ENCODE measurements at places on chromosomes 2 and 18.
A peak's percentile ranks its signal among the peaks of the same experiment; 100 is the strongest.

DNA sequence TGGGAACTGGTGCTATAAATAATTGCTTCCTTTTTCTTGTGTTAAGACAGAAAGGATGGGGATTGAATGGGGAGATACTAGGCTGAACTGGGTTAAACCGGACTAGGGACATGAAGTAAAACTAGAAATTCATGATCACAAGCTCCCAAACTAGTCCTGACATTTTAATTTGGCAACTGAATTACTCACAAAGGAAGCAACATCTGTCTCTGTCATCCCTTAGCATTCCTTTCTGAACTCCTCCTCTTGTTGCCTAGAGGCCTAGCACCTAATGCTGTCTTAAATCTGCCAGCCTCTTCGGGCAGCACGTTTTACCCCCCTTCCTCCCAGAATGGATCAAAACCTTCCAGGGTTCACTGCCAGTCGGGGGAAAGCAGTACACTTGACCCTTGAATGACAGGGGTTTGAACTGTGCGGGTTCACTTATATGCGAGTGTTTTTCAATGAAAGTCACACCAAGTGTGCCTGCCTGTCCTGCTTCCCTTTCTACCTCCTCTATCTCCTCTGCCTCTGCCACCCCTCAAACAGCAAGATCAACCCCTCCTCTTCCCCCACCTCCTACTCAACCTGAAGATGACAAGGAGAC is 8.2 kb downstream of the KCTD1 start:
- DNase-seq: peak; percentile 57

DNA sequence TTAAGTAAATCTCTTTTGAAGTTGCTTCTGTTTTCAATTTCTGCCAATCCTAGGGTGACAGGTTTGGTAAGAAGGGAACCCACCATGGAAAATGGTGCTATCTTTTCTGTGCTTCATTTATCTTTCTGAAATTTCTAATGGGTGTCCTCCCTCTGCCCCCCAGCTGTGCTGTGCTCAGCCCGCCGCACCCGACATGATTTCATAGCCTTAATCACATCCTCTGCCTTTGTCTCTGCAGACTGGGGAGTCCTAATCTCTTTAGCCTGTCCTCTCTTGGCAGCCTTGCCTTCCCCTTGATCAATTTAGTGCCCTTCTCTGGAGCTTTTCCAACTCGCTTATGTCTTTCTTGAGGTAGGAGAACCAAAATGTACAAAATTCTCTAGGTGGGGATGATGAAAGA is 49.3 kb downstream of the DNMT3A start:
- no peak for DNase-seq

DNA sequence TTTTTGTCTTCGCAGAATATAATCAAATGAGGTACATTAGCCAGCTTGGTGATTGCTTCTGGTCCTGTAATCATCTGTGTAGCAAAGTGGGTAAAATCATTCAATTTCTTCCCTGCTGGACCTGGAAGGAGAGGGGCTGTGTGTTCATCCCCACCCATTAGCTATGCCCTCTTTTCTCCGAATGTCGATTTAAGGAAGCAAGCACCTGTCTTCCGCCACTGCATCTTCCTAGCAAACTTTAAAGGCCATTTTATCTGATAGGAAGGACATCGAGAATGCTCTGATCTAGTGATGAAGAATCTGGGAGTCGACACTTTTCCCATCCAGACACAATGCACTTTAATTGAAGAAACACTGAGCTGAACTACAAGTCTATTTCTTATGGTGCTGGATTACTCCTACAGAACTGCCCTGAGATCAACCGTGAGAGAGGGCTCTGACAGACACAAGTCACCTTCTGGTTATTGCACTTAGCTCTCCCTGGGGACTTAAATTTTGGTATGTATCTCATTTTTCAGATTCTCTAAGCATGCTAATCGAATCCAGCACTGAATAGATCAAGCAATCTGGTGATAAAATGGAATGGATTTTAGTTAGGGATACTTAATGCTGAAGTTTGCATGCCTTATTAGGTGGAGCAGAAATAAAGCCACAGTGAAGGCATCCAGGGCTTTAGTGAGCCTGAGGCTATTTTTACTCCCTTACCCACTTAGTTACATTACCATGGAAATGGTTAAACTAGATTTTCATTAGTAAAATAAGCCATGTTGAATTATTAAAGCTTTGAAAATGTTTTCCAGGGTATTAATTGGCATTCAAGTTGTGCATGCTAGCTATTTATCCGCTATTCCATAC is 1.3 kb downstream of the NYAP2 start:
- no peak for DNase-seq

- DNase-seq: no peak
These were observed 8.8 kb upstream of the SLC35F5 start for GRCh38 chr2:113765276-113765675.

- DNase-seq: no peak
These were observed 845.9 kb upstream of the NXPH2 start for GRCh38 chr2:139626128-139626527.

- DNase-seq: peak; percentile 68
These were observed 1.6 kb downstream of the MTCL1 start for GRCh38 chr18:8706791-8707555.

DNA sequence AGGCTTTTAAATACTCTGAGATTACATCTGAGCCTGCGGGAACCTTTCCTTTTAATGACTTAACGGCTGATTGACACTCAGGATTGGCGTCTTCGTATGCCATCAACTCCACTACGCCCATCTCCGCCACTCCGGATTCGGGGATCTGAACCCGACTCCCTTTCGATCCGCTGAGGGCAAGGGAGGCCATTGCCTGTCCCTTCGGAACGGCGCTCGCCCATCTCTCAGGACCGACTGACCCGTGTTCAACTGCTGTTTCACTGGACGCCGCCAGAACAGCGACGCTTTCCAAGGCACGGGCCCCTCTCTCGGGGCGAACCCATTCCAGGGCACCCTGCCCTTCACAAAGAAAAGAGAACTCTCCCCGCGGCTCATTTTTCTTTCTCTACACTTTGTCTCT is 90.4 kb downstream of the PID1 start:
- no peak for DNase-seq

- DNase-seq: peak; percentile 64
These were observed 464.3 kb downstream of the NBAS start for GRCh38 chr2:15096873-15097272.

DNA sequence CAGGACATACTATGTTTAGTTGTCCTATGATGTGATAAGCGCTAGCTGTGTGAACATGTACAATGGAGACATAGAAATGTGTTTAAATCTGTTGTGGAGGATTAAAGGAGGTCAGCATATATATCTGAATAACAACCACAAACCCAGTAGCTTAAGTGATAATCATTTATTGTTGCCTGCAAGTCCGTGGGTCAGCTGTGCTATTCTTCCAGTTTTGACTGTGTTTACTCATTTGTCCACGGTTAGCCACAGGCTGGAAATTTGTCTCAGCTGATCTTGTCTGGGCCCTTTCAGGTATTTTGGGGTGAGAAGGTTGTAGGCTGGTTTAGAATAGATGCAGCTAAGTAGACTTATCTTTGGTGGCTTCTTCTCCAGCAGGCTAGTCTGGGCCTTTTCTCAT is 110.4 kb downstream of the PARD3B start:
- no peak for DNase-seq

GRCh38 chr2:28063492-28063962 is 173.0 kb downstream of the BABAM2 start:
- peak; percentile 91 for DNase-seq

DNA sequence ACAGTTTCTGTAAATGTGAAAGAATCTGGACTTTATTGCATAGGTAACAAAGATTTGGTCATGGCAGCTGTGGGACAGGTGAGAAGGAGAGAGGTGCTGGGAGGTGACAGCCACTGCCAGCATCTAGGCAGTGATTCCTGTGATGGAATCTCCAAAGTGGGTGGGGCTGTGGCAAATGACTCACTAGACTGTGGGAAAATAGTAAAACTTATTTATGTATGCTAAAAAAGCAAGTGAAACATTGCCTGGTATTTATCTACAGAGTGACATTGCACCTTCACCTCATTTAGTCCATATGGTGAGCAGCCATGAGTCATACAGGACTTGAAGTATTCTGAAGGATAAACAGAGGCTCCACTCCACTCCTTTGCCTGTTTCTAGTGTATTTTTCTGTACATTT is 145.3 kb upstream of the MEX3C start:
- DNase-seq: peak; percentile 34

DNA sequence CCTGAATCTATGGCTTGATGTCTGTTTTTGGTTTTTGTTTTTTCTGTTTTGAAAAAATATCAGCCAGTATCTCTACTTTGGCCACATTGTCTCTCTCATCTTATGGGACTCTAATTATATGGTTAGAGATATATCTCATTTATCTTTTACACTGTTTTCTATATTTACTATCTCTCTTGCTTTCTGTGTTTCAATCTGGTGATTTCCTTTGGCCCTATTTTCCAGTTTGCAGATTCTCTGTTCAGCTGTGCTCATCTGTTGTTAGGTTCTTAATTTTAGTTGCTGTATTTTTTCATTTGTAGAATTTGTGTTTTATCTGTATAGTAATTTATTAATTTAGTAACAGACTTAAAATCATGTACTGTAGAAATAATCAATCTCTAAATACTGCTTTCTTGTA is 41.3 kb upstream of the ELAC1 start:
- DNase-seq: no peak

DNA sequence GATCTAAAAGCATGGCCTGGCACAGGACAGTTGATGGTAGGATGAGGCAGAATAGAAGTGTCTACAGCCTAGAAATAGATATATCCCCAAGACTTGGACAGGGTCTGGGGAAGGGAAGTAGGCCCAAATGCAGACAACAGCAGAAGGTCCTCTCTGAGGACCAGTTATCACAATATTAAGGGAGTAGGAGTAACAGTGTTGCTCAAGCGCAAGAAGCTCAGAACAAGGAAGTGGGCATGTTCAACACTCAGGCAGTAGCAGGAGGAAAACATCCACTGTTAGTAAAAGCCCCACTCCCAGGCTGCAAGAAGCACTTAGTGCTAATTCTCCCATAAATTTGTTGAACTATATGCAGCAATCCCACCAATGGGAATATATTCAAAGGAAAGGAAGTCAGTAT is 314.7 kb downstream of the METTL4 start:
- no peak for DNase-seq

- no peak for DNase-seq
These were observed 147.9 kb downstream of the LNPK start for GRCh38 chr2:175854129-175854528.

- DNase-seq: peak; percentile 31
These were observed 3.8 kb downstream of the DCC start for GRCh38 chr18:52343731-52344340.

DNA sequence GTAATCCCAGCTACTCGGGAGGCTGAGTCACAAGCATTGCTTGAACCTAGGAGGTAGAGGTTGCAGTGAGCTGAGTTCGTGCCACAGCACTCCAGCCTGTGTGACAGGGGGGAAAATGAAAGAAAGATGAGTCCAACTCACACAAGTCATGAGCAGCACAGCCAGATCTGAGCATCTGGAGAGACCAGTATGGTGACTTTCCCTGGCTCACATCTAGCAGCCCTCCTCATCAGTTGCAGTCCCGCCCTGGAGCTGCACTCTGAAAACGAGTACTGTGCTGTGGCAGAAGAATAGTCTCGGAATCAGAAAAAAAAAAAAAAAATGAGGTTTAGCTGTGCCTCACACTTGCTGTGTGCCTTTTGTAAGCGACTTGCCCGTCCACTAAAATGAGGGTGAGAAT is 74.4 kb upstream of the TRIB2 start:
- no peak for DNase-seq

DNA sequence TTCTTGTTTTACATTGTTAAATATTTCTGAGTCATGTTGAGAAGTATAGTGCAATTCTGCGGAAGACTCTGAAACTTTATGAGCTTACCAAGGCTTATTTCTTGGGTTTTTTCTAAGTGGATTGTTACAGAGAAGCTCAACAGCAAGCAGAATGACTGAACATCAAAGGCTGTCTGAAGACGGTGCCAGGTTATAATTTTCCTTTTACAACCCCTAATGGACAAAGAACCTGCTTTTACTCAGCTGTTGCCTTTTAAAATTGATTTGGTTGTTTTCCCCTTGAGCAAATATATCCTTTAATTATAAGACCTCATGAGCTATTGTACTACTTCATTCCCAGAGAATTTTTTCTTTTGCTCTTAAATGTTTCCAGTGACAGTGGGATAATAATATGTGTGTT is 41.6 kb downstream of the LAMA3 start:
- no peak for DNase-seq

DNA sequence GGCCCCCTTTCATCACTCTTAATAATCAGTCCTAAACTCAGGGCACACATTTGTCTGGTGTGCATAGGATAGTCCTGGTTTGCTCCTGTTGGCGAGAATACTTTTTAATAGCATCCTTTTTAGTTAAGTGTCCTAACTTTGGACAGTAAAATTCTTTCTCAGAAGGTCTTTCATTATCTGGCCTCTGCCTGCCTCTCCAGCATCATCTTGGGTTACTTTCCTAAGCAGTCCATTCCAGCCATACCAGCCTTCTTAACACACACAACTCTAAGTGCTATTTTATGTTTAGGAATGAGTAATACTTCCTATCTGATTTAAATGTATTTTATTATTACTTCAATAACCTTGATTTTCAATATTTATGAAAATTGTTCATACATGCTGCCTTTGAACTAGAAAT is 151.0 kb downstream of the ACOXL start:
- no peak for DNase-seq

DNA sequence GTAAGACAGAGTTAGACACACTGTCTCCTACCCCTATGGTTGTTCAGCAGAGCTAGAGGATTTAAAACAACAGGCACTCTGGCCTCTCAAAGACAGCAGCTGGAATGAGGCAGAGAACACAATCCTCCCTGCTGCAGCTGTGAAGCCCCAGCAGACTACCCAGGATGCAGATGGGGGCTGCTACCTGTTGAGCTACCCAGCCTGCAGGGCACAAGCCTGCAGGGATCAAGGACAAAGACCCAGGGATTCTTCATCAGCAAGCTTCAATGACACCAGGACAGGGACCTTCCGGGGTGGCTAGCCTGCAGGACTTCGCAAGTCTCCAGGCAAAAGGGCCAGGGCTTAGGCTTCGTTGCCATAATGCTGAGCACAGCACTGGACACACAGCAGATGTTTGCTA is 27.2 kb downstream of the GALNT14 start:
- DNase-seq: no peak

- DNase-seq: no peak
These were observed 32.0 kb upstream of the GPR39 start for GRCh38 chr2:132384491-132385151.

GRCh38 chr2:157722580-157723234 is 94.0 kb upstream of the ACVR1C start:
- no peak for DNase-seq

DNA sequence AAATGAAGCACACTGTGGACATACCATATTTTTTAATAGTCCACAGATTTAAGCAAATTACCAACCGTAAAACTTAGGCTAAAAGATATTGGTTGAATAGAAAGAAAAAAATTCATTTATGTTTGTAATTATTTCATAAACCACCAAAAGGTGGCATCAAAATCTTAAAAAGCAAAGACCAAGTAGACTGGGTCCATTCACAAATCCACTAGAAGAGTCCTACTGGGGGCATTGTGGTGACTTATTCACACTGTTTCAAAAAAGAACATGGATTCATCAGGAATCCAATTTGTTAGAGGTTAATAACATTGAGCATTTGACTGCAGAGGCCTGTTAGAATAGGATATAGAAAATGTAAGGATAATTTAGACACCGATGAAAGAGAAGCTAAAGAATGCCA is 194.9 kb upstream of the KYNU start:
- peak; percentile 17 for DNase-seq

Measured in fibroblast of skin of abdomen (primary cell).